ENCODE measurements at places on chromosomes 7 and 10.

GRCh38 chr7:142864980-142865747 lies 10.3 kb downstream of the EPHB6 start:
- no peak for DNase-seq

- no peak for DNase-seq
These were observed at the start of gene SAMD9L for GRCh38 chr7:93148144-93148543. Gene SAMD9L, minus strand, starts transcription at chr7:93148385. Its CDS starts 12,414 bp downstream, at chr7:93135971.

GRCh38 chr7:123782071-123782798 lies 33.4 kb upstream of the WASL start:
- DNase-seq: no peak

- DNase-seq: no peak
These were observed 15.5 kb upstream of the LARP4B start for GRCh38 chr10:947051-947450.

GRCh38 chr7:148503900-148504487 lies 86.6 kb upstream of the C7orf33 start:
- no peak for DNase-seq

DNA sequence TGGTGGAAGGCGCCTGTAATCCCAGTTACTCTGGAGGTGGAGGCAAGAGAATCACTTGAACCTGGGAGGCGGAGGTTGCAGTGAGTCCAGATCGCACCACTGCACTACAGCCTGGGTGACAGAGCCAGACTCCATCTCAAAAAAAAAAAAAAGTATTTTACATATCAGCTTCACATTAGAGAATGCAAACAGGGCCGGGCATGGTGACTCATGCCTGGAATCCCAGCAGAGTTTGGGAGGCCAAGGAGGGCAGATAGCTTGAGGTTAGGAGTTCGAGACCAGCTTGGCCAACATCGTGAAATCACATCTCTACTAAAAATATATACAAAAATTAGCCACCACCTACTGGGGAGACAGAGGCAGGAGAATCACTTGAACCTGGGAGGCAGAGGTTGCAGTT lies 31.6 kb downstream of the USP54 start:
- no peak for DNase-seq

DNA sequence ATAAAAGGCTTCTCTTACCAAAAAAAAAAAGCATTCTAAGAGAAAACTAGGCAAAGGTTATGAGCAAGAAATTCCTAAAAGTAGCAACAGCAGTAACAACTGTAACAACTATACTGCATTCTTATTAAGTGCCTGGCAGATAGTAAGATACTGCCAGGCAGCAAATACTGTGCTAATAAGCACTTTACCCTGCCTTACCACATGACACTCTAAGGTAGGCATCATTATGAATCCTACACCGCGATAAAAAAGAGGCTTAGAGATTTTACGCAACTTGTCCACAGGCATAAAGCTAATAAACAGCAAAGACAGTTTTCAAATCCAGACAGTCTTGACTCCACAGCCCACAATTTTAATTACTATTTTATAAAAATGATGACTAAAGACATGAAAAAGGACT lies 83.2 kb downstream of the USP6NL start:
- no peak for DNase-seq

- DNase-seq: no peak
These were observed 499.0 kb upstream of the SEMA3D start for GRCh38 chr7:85685901-85686300.
